Activated T-cell treated with anti-CD3 and anti-CD28 coated beads, Interleukin-2, amount 50 U/mL, for 48 hours (primary cell): ENCODE measurements at places on chromosomes 7 and 10.

- DNase-seq: peak; percentile 30
Observed at GRCh38 chr10:71397296-71398212, 834 bp downstream of the CDH23 start.

DNA sequence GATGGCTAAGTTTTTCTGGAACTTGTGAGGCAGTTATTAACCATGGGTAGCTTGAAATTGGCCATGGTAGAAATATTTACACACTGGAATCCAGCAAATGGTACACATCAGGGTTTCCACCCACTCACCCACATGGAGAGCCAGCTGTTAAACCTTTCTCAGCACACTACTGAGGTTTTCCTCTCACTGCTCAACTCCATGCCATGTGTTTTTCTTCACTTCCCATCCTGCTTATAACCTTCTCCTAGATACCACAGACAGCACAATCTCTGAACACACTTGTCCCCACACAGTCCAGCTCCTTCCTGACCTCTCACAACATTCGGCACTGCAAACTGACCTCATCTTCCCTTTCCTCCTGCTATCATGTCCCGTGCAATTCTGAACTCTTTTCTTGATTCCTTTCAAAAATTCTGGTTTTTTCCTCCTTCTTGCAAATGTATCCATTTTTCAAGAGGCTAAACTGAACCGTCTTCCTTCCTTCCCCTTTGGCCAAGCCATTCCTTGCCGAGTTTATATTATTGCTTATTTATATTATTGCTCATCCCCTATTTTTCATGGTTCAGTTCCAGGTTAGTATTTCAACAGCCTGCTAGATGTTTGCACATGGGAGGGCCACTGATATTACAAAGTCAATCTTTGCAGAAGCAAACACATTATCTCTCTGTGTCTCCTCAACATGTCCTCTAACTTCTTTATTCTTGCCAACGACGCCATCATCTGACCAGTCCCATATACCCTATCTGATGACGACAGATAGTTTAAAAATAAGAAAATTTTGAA lies 606.4 kb downstream of the SORCS1 start:
- DNase-seq: no peak

DNA sequence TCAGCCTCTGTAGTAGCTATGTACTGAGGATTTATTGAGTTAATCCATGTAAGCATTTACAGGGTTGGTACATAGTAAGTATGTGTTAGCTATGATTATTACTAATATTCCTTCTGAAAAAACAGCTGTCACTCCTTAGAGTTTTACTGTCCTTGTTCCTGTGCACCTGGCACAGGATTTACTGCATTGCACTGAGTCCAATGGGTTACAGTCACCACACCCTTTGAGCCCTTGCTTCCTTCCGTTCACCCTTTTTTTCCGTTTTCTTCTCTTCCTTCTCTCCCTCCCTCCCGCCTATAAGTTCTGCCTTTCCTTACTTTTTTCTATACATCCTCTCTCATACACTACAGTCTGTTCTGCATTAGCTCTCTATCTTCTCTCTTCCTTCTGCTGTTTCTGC lies 12.5 kb upstream of the CDK6 start:
- no peak for DNase-seq

GRCh38 chr7:5670183-5670935 lies 111.1 kb downstream of the RNF216 start:
- DNase-seq: no peak

GRCh38 chr10:132400041-132400546 lies 3.1 kb downstream of the PWWP2B start:
- no peak for DNase-seq

- DNase-seq: no peak
Observed at GRCh38 chr7:84568781-84569180, 374.2 kb upstream of the SEMA3A start.

- DNase-seq: no peak
Observed at GRCh38 chr7:33050535-33051318, 11.8 kb downstream of the NT5C3A start.

DNA sequence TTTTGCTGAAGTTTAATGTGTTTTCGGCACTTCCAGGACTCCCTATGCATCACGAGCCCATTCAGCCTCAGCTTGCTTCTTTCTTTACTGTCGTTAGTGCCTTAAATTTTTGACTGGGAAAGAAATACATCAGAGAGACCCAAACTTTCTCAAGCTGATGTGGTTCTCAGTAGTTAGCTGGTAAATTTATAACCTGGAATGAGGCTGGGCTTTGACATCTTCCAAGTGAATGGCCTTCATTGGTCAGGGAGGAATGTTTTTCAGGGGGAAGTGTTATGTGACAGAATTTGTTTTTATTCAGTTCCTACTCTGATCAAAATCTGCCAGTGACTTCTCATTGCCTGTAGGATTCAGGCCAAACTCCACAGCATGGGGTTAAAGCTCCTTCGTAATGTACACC lies 296.9 kb downstream of the SORCS3 start:
- no peak for DNase-seq

DNA sequence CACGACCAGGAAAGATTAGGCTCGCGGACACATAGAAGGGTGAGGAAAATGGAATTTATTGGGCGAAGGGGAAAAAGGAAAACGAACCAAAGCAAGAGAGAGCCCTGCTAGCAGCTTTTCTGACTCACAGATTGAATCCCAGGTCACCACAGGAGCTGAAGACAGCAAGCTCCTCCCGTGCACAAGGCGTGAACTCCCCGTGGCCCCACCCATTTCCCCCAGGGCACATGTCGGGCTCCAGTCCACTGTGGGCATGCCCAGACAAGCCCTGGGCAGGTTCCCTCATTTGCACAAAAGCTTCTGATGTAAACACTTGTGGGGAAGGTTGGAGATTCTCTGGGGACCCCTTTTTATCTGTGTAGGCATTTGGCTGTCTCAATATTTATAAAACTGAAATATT lies 582.4 kb downstream of the SUGCT start:
- peak; percentile 20 for DNase-seq

GRCh38 chr10:90130321-90131086 lies 429.1 kb downstream of the KIF20B start:
- DNase-seq: no peak

DNA sequence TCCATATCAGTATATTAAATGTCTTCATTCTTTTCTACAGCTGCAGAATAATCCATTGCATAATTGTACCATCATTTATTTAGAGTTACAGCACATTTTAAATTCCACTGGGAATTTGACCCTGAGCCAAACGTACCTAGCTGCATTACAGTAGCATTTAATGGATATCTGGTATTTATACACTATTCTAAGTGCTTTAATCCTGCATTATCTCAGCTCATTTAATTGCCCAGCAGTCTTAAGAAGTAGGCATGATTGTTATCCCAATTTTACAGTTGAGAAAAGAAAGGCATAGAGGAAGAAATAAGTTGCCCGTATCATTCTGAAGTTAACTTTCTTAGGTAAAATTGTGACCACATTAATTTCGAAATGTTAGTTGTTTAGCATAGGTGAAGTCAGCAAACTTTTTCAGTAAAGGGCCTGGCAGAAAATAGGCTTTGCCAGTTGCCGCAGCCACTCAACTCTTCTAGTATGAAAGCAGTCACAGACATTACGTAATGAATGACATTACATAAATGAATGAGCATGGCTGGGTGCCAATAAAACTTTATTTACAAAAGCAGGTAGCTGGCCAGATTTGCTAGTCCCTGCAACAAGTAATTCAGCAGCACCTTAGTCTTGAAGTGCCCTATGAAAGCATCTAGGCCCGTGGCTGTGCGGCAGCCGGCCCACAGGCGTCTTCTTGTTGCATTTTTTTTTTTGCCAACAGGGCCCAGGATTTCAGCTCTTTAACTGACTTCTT lies 30.0 kb downstream of the GUSB start:
- DNase-seq: no peak
